ENCODE measurements at places on chromosomes 11 and 22.

DNA sequence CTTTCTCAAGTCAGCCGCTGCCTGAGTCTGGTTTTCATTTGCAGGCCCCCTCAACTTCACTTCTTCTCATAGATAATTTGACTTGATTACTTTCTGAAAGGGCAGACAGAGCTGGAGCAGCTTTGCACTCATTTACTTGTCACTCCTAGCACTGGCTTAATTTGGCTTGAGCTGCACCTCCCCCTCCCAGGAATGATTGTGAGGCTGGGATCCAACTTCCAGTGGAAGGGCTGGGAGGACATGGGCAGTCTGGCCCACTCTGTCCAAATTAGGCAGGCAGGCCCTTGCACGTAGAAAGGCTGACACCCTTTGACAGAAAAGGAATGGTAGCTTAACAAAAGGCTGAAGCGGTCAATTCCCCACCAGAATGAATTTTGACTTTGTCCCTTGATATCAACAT lies 453.9 kb downstream of the ETS1 start:
- no peak for DNase-seq

- DNase-seq: no peak
Observed at GRCh38 chr11:87443707-87444106, 406.0 kb downstream of the TMEM135 start.

DNA sequence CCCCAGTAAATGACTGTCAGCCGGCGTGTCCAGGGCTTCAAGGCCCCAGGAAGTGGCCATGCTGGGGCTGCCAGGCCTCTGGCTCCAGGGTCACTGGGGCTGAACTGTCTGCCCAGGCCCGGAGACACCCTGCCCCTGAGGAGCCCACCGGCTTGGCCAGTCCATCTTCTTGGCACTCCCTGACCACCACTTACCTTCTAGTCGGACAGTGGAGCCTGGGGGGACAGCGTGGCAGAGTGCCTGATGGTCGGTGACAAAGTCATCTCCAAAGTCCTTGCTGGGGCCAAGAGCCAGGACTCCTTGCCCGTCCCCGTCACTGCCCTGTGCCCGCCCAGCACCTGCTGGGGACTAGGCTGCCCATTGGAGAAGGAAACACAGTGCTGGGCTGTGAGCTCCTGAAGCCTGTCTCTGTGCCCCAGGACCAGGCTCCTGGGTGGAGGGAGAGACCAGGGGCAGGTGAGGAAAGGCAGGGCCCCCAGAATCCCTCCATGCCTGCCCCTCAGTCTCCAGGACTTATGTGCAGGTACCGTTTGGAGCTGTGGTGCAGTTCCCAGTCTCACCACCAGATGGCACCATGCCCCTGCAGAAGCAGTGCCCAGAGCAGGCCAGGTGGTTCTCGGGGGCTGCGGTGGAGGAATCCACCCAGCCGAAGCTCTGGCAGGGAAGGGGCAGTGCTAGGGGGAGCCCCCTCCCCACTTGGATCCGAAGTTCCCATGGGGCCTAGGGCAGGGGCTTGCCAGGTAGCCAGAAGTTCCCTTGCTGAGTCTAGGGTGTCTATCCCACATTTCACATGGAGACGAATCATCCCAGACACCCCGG lies 6.0 kb upstream of the CCDC188 start:
- peak; percentile 72 for DNase-seq

GRCh38 chr22:40624770-40625169 lies 11.7 kb downstream of the MRTFA start:
- no peak for DNase-seq

- no peak for DNase-seq
Observed at GRCh38 chr11:114080219-114080618, 20.7 kb downstream of the ZBTB16 start.

- DNase-seq: no peak
Observed at GRCh38 chr11:118441770-118442275, 5.5 kb downstream of the KMT2A start.

- no peak for DNase-seq
Observed at GRCh38 chr11:20090654-20091374, 69.5 kb downstream of the DBX1 start.

DNA sequence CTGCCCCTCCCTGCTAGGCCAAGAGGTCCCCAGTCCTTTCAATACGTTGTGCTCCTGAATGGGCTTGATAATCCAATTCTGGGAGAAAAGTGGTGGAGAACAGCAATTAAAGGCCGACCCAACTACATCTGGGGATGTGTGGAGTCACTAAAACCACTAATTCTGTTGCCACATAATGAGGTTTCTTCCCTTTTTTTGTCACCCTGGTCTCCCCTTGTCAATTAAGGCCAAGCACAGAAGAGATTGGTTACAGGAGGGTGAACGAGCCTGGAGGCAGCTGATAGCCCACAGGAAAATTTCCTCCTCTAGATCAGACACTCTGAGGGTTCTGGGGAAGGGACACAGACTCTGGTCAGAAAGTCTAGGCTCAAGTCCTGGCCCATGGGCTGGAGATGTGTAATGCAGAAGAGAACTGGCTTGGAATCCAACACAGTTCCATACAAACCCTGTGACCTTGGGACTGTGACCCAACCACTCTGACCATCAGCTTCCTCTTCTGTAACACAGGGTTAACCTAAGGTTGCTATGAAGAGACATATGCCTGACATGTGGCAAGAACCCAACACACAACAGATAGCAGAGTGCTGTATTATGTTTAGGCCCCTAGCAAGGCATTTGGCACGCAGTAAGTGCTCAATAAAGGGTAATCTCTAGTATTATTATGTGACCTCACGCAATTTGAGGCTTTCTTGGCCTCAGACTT lies 146.4 kb downstream of the CHST1 start:
- no peak for DNase-seq

All from SJSA1 (cell line).